ENCODE measurements at places on chromosomes 5 and 9. TPM values are rescaled to one million over a fixed set of nuclear protein-coding genes. Genes with fewer than 3 reads are reported as not detected.

DNA sequence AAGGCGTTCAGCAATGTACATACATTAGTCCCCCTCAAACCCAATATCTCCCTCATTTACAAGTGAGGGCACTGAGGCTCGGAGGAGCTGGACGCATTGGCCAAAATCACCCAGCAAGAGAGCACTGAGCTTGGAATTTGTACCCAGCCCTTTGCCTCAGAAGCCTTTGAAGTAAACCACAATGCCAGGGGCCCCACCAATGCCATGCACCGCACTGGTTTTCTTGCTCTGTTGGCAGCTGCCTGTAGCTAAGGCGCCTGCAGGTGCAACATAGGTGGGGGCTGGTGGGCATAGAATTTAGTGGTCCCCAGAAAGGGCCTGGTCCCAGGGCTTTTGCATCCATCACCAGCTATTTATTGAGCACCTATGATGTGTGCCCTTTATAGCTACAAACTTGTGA is 37.3 kb upstream of the FUBP3 start:
- H3K4me1 ChIP-seq = no peaks in the 10 kb centered on the region
- peaks cover 56% of the 10 kb centered on the region for H3K27me3 ChIP-seq
- no peak for DNase-seq
- no peak overlapping the region for H3K4me3 ChIP-seq

DNA sequence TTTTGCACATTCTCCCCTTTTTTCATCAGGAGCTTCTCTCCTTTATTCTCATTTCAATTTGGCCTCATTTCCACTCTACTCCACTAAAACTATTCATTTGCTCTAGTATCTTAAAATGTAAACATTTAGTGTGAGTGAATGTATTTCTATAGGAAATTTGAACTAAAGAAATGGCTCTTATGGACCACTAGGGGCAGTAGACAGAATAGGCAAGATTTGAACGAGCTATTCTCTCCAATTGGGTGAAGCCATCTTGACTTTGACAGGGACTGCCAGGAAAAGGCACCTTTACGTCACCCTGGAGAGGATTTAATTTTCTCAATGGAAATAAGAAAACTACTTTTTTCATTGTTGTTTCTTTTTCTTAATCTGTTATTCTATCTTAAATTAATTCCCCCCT is 666.3 kb downstream of the DNAH5 start:
- no peaks in the 10 kb centered on the region for H3K36me3 ChIP-seq
- H3K27me3 ChIP-seq = no peaks in the 10 kb centered on the region
- no peak for DNase-seq
- H3K4me3 ChIP-seq = no peak overlapping the region
- peaks cover 2% of the 10 kb centered on the region for H3K4me1 ChIP-seq

GRCh38 chr9:135184181-135185053 is 96.9 kb downstream of the OLFM1 start:
- H3K27ac ChIP-seq = no peak overlapping the region
- no peaks in the 10 kb centered on the region for H3K4me1 ChIP-seq
- no peak for DNase-seq
- H3K4me3 ChIP-seq = no peak overlapping the region
- H3K27me3 ChIP-seq = peaks cover 35% of the 10 kb centered on the region
- no peaks in the 10 kb centered on the region for H3K36me3 ChIP-seq

DNA sequence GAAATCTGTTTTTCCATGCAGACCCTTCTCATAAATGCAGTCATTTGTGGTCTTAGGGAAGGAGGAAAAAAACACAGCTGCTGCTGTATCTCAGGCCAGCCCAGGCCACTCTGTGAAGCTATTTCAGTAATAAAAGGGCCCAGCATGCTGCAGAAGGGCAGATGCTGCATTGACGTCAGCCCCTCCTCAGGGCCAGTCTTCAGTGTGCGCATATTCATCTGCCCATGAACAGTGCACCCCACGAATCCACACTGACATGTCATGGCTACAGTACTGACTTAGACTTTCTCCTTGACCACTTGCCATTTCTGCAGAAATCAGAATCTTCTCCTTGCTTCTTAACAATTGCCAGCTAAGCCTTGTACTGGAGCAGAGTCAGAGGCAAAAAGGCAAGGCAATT is 304.7 kb downstream of the GABRG2 start:
- no peaks in the 10 kb centered on the region for H3K4me1 ChIP-seq
- no peaks in the 10 kb centered on the region for H3K27me3 ChIP-seq
- H3K4me3 ChIP-seq = no peak overlapping the region
- H3K36me3 ChIP-seq = no peaks in the 10 kb centered on the region

DNA sequence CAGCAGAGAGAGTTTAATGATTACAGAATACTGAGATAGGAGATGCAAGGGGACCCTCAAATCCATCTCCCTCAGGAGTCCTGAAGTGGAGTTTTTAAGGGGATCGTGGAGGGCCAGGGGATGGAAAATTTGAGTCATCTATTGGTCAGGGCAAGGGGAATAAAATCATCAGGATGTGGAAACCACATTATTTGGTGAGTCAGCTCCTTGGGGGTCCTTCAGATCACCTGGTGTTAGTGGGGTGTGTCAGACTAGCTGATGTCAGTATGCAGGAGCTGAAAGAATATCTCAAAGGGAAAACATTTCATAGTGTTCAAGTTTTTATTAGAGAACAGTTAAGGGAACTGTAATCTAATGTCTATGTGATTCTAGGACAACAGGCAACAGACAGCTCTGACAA is 183.0 kb upstream of the FTMT start:
- no peak for DNase-seq
- H3K4me3 ChIP-seq = no peak overlapping the region
- H3K27ac ChIP-seq = no peak overlapping the region
- H3K36me3 ChIP-seq = no peaks in the 10 kb centered on the region
- H3K4me1 ChIP-seq = no peaks in the 10 kb centered on the region
- H3K27me3 ChIP-seq = no peaks in the 10 kb centered on the region

GRCh38 chr5:7991125-7991821 is 122.3 kb downstream of the MTRR start:
- no peaks in the 10 kb centered on the region for H3K4me1 ChIP-seq
- H3K36me3 ChIP-seq = no peaks in the 10 kb centered on the region
- no peak overlapping the region for H3K27ac ChIP-seq
- H3K4me3 ChIP-seq = no peak overlapping the region
- no peaks in the 10 kb centered on the region for H3K27me3 ChIP-seq

DNA sequence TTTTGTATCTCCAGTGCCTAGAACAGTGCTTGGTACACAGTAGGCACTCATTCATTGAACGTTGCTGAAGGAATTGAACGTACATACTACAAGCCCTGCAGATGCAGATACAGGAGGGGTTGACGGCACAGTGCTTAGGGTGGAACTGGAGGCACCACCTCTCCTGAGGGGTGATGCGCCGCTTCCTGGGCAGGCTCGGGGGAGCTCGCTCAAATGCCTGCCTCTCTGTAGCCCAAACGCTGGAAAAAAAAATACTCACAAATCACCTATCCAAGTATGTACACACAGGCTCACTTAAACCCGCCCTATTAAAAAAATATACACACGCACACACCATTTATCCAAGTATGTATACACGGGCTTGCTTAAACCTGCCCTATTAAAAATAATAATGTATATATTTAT is 536 bp upstream of the COMMD10 start:
- peak overlapping the region; percentile 89 for H3K27ac ChIP-seq
- no peaks in the 10 kb centered on the region for H3K27me3 ChIP-seq
- H3K36me3 ChIP-seq = peaks cover 2% of the 10 kb centered on the region
- H3K4me1 ChIP-seq = peaks cover 12% of the 10 kb centered on the region

DNA sequence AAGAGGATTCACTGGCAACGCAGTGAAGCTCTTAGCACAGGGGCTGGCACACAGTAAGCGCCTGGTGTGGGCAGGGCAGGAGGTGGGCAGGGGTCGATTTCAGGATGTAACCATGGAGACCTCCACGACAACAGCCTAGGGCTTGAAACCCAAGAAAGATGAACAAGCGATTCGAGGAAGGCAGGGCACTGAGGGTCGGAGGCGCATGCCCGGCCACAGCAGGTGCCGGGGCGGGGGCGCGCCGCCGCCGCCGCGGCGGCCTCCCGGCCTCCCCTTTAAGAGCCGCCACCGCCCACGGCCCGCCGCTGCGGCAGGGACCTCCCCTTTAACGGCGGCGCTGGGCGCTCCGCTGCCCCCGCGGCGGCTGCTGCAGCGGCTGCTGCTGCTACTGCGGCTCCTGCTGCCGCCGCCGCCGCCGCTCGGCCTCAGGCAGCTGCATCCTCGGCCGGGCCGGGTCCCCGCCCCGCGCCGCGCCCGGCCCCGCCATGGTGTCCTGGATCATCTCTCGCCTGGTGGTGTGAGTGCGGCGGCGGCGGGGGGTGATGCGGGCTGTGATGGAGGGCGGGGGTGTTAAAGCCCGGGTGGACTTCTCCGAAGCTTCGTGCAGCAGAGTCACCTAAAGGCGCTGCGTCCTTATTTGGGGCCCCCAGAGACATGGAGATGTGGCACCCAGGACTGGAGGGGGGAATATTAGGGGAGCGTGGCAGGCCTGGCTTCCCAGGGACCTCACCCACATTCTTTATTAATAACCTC is at the start of gene REEP2:
Gene REEP2 (plus strand): TSS at position 334 of the 753 bp plus-strand sequence. CDS start 152 bp downstream, at position 486.
- peak; percentile 57 for DNase-seq
- peak within 1 kb of the TSS; percentile 80 for H3K4me3 ChIP-seq
- peaks cover 3% of the 10 kb centered on the region for H3K27me3 ChIP-seq
- H3K4me1 ChIP-seq = peaks cover 12% of the 10 kb centered on the region

DNA sequence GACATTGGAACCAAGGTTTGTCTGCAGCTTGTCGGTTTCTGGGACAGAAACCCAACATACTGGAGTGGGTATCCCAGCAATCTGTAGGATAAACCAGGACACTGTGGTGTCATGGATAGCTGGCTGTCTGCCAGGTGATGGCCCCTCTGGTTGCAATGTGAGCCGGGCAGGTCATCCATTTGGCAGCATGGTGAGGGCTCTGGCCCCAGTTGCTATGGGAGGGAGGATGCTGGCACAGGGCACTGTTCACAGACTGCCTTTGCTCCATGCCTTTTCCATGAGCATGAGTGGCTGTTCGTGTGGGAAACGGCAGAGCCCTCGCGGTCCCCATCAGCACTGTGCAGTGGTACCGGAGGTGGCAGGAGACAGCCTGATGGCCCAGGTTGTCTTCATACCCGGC is 6.4 kb downstream of the S1PR3 start:
- no peaks in the 10 kb centered on the region for H3K36me3 ChIP-seq
- H3K4me3 ChIP-seq = no peak overlapping the region
- peaks cover 2% of the 10 kb centered on the region for H3K4me1 ChIP-seq
- peaks cover 25% of the 10 kb centered on the region for H3K27me3 ChIP-seq

DNA sequence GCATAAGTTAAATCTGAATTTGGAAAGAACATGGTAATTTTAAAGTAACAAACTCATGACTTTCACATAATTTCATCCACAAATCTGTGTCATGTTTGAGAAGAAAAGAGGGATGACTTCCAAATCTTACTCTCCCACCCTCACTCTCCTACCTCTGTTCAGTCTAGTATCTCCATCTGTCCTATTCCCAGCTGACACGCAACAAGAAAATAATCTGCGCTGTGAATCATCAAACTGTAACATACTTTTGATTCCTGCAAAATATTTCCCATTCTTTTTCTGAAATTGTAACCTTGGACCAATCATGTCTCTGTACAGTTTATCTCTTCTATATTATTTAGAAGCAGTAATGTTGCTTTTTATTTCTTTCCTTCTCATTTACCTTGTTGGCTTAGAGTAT is 91.4 kb downstream of the SLC12A2 start:
- no peaks in the 10 kb centered on the region for H3K27me3 ChIP-seq
- peaks cover 21% of the 10 kb centered on the region for H3K36me3 ChIP-seq
- no peak overlapping the region for H3K27ac ChIP-seq
- H3K4me1 ChIP-seq = no peaks in the 10 kb centered on the region
- H3K4me3 ChIP-seq = no peak overlapping the region
- DNase-seq = no peak

GRCh38 chr5:32760091-32760509 is 49.0 kb downstream of the NPR3 start:
- no peaks in the 10 kb centered on the region for H3K4me1 ChIP-seq
- H3K36me3 ChIP-seq = no peaks in the 10 kb centered on the region
- no peaks in the 10 kb centered on the region for H3K27me3 ChIP-seq
- no peak overlapping the region for H3K27ac ChIP-seq

GRCh38 chr9:124686918-124687317 is 84.2 kb downstream of the NR6A1 start:
- H3K36me3 ChIP-seq = peaks cover 18% of the 10 kb centered on the region
- no peaks in the 10 kb centered on the region for H3K4me1 ChIP-seq
- H3K27ac ChIP-seq = no peak overlapping the region
- no peaks in the 10 kb centered on the region for H3K27me3 ChIP-seq

DNA sequence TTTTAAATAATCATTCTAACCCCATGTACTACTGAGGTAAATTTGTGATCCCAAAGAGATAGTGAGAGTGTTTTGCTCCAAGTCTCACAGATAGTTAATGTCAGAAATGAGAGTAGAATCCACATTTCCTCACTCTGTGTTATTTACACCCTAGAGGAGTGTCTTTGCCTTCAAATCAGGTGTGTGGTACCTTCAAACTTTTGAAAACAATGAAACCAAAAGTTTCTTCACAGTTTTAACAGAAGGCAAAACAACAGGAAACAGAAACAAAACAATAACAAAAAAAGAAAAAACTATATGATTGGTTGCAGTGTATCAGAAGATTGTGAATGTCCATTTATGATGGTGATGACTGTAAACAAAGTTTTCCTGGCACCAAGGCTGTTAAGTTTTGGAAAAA is 85.9 kb downstream of the ERBIN start:
- no peak for DNase-seq
- peaks cover 5% of the 10 kb centered on the region for H3K4me1 ChIP-seq
- H3K36me3 ChIP-seq = peaks cover 16% of the 10 kb centered on the region
- H3K27ac ChIP-seq = no peak overlapping the region

- DNase-seq = no peak
- peaks cover 5% of the 10 kb centered on the region for H3K4me1 ChIP-seq
- H3K36me3 ChIP-seq = no peaks in the 10 kb centered on the region
- H3K27ac ChIP-seq = no peak overlapping the region
- peaks cover 3% of the 10 kb centered on the region for H3K27me3 ChIP-seq
Measured at GRCh38 chr5:114266374-114266773, 95.5 kb upstream of the KCNN2 start.

- H3K36me3 ChIP-seq = peaks cover 3% of the 10 kb centered on the region
- no peak for DNase-seq
- H3K4me1 ChIP-seq = peaks cover 30% of the 10 kb centered on the region
- no peak overlapping the region for H3K27ac ChIP-seq
Measured at GRCh38 chr5:34584165-34584564, 72.0 kb upstream of the RAI14 start.

Gene HSPB3
- not detected for total RNA-seq

Gene TRIP13
- 11.9 TPM for total RNA-seq

Gene ARID3C
- total RNA-seq = 12.0 TPM

Gene NOXA1
- 15.3 TPM for total RNA-seq

Gene TCF7
- total RNA-seq = 16.6 TPM
